Natural killer cell treated with Interleukin-12 subunit alpha and Interleukin-12 subunit beta and Interleukin-15 and Interleukin-18, amount 100 ng/mL, for 72 hours (primary cell): ENCODE measurements at places on chromosomes 12 and 14.

DNA sequence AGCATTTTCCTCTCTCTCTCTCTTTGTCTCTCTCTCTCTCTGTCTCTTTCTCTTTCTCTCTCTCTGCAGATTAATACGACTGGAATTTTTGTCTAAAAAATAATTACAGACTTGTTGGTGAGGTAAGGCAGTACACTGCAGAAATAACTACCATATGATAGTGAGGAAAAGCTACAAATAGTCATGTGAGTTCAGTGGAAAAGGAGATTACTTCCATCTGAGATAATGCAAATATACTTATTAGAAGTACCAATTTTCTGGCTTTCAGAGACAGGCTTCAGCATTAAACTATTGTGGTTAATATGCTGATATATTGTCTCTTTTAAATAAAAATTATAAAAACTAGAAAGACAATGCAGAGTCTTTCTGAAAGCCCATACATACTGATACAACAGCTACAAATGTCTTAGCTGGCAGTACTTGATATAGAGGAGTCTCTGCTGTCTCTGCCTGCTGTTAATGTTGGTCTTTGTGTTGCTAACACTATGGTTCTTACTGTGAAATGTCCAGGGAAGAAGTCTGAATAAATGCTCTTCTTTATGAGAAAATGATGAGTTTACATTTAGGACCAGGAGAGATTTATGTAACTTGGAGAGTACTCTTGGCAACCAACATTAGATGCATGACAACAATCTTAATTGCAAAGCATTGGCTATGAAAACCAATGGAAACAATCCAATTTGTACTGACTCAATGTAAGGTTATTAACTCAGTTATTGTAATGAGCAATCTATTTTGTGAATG lies 167.0 kb downstream of the LRFN5 start:
- DNase-seq: no peak

DNA sequence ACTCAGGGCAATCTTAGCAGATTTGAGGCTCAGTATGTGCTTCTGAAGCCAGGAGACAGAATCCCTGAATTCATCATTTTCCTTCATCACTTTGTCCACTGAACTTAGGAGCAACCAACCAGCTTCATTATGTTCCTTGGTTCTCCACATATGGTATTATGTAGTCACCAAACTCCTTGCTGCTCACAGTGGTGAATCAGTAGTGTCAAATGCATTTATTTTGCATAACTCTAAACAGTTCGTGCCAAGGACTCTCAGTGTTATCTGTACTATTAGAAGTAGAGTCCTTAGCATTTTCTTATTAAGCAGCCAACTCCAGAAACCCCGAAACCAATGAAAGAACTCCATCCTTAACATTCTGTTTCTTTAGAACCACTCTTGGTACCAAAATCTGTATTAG lies 466.9 kb upstream of the RGS6 start:
- DNase-seq: no peak

DNA sequence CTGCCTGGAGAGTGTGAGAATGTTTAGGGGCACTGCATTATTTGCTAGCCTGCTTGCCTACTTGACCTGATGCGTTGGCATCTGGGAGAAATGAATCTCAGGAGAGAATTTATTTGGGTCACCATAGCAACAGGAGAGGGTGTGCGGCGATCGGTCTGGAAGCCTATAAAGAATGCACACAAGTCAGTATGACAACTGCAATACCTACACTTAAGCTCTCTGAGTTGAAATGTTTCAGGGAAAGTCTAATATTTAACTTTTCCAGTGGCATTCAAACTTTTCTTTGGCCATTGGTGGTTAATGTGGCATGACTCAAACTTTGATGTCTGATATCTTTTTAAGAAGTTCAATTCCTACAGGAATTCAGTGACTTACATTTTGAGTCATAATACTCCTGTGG lies 205.1 kb downstream of the NEDD1 start:
- DNase-seq: no peak

GRCh38 chr14:93538413-93538812 lies 107.7 kb downstream of the UNC79 start:
- DNase-seq: no peak

DNA sequence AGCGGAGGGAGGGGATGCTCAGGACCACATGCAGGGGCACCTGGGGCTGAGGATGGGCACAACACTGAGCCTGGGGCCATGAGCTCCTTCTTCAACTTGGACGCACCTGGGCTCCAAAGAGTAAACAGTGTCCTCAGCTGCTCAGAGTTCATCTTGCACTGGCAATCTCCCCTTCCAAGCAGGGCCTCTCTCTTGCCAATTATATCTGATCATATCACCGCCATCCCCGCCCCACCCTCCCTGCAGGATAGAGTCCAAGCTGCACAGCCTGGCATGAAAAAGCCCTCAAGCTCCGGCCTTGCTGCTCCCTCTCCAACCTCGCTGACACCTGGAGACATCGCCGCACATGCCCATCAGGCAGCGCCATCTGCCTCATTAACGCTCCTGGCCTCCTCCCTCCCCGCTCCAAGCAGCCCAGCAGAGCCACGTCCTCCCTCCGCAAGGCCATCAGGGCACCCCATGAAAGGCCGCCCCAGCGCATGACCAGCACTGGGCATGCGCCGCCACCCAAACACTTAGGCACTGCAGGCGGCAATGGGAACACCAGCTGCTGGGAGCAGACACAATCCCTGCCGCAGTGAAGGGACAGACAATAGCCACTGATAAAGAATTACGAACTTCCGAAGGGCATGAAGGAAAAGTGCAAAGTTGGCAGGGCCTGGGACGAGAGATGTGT lies 88.8 kb downstream of the CHGA start:
- DNase-seq: no peak

DNA sequence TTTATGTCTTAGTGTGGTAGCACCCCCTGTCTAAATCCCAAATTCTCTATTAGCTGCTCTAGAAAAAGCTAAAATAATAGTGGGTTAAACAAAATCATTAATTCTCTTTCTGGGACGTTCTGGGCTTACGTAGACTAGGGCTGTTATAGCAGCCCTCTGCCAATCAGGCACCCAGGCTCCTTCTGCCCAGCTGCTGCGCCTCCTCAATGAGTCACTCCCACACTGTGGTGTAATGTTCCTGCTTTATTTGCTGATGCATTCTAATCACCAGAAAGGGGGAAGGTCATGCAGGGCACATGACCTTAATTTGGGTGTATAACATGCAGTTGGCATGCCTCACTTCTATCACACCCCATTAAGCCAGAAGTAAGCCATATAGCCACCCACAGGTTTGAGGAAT lies 294.5 kb downstream of the GALC start:
- DNase-seq: no peak

GRCh38 chr12:109535863-109536250 lies 37.4 kb downstream of the MMAB start:
- no peak for DNase-seq

DNA sequence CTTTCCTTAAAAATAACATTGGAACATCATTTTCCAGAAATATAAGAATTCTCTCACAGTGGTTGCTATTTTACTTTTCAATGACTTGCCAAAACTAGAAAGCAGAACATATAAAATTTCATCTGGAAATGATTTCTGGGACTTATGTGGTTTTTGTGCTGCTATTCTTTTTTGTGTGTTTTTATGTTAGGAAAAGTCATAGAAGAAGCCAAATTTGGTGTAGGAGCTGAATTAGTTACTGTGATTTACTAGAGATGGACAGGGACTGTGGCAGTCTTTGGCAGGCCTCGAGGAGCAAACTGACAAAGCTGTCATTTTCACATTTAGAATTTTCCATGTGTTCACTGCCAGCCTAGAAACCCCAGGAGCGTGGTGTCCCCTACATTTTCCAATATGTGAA lies 38.3 kb upstream of the LDHB start:
- no peak for DNase-seq

DNA sequence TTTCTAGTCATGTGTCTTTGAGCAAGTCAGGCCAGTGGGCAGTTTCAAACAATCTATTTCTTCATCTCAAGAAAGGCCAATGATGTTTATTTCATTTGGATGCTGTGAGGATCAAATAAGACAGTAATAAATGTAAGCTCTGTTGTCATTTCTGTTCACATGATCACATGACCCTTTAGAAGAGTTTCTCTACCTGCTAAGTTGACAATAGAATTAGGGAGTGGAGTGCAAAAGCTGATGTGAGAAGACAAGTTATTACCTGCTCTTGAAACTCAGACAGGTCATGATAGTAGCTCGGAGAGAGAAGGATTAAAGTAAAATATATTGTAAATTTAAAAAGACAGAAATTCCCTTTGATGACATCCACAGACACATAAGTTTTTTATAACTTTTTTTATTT lies 37.3 kb upstream of the DCN start:
- DNase-seq: no peak

DNA sequence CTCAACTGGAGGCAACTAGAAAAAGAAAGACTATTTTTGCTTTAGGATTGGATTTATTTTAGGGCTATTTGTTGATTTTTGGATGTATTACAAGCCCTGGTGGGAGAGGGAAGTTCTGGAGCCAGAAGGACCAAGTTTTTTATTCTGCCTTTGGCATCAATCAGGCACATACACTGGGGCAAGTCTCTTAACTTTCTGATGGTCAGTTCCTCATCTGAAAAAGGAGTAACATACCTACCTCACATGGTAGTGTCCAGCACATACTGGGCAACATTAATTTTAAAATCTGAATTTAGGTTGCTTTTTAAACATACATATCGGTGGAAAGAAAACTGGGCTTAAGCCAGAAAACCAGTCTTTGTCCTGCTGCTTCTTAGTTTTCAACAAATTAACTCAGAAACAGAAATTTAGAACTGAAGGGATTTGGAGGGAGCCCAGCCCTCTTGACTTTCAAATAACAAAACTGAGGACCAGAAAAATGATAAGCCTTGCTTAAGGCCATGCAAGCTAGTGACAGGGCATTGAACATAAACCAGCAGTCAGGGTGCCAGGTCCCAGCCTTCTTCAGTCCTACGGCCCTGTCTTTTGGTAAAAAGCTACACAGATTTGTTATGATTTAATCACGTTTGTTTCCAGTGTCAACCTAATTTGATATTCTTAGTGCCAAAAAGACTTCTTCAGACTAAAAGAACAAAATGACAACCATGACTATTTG lies 90.2 kb upstream of the SLC38A2 start:
- no peak for DNase-seq

GRCh38 chr12:132559652-132560363 lies 50.6 kb downstream of the LRCOL1 start:
- DNase-seq: no peak

GRCh38 chr12:68036642-68037041 lies 47.4 kb downstream of the IFNG-AS1 start:
- DNase-seq: no peak

DNA sequence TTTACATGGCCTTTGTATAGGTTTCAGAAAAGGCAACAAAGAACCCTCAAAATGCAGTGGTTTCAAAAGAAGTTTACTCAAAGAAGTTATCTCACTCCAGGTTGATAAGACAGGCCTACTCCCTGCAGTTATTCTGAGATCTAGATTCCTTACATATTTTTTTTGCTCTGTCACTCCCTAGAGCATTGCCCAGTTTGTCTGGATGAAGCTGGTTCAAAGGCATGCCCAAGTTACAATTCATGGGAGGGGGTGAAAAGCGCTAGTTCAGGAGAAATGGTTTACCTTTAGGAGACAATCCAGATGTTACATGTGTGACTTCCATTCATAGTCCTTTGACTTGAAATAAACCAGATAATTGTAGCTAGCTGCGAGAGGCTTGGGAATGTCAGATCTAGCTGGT lies 115.0 kb downstream of the TPH2 start:
- no peak for DNase-seq

GRCh38 chr14:103317976-103318580 lies 16.0 kb upstream of the EIF5 start:
- DNase-seq: no peak

- no peak for DNase-seq
Observed at GRCh38 chr14:101588990-101589389, 27.7 kb downstream of the DIO3 start.

GRCh38 chr14:61756135-61756534 lies 6.1 kb upstream of the SNAPC1 start:
- no peak for DNase-seq

GRCh38 chr14:49049711-49050110 lies 536.5 kb downstream of the RPS29 start:
- no peak for DNase-seq

- DNase-seq: no peak
Observed at GRCh38 chr14:55399852-55400251, 11.8 kb downstream of the ATG14 start.

GRCh38 chr14:58243790-58244555 lies 670 bp upstream of the PSMA3 start:
- no peak for DNase-seq

GRCh38 chr14:51310505-51310944 lies 70.5 kb downstream of the TMX1 start:
- DNase-seq: no peak

- DNase-seq: no peak
Observed at GRCh38 chr12:108843187-108843586, 14.2 kb downstream of the SSH1 start.

DNA sequence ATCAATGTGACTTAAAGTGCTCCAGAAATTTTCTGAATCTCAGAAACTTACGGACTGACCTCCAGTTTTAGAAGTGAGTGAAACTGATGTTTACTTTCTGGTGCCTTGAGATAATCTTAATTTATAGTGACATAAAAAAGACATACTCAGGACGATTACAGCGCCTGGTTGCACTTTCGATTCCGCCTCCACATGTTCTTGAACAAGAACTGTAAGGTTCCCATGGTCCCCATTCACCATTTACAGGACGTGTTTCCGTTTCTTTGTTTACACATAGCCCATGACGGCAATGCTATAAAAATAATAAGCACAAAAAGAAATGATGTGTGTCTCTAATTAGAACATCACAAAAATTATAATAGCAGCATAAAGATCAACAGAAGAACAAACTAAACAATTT lies 98.2 kb downstream of the ADAMTS20 start:
- DNase-seq: no peak

GRCh38 chr14:64715146-64715627 lies 11.0 kb downstream of the PLEKHG3 start:
- DNase-seq: no peak

- DNase-seq: no peak
Observed at GRCh38 chr14:101118746-101119591, 215.4 kb upstream of the RTL1 start.

DNA sequence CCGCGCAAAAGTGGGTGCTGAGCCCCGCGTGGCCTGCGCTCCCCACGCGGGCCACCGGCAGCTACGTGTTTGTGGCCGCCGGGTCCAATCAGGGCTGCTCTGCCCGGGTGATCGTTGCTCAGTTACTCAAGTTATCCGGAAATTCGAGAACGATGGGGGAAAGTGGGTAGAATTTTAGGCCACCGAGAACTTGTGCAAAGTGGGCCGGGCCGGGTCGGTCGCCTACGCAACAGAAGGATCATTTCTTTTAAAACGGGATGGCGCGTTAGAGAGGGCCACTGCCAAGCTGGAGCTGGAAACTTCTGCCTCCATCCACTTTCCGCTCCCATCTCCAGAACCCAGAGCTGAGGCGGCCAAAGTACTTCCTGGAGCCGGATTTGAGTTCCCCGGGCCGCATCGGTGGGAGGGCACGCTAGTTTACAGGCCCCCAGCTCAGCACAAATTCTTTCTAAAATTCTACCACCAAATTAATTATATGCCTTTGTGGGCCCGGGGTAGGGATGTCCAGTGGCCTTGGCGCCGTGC lies 3.5 kb downstream of the RFX4 start:
- no peak for DNase-seq

- no peak for DNase-seq
Observed at GRCh38 chr14:104680056-104680805, 9.2 kb upstream of the INF2 start.
